ENCODE measurements at places on chromosomes 7 and 10.

GRCh38 chr10:61990761-61991135 is 89.2 kb downstream of the ARID5B start:
- no peak for DNase-seq

- no peak for DNase-seq
These were observed 306.0 kb upstream of the TMEM229A start for GRCh38 chr7:124338861-124339260.

DNA sequence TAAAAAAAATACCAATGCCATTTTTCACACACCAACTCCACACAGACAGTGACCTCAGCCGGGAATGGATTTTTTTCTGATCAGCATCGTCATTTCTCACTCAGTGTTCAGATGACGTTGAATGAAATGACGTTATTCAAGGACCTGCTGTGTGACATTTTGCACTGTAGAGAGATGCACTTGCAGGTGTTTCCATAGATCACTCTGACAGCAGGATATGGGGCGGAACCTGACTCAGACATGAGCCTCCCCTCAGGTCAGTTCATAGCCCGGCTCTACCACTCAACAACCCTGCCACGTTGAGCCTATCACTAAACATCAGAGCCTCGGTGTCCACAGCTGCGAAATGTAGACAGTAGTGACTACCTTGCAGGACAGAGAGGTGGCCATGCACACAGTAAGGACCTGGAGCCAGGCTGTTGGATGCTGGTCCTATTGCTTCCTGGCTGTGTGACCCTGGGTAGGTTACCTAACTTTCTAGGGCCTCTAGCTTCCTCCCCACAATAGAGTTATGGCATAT is 41.4 kb upstream of the ANTXRL start:
- DNase-seq, result no peak

GRCh38 chr7:121945480-121946236 is 72.7 kb downstream of the PTPRZ1 start:
- no peak for DNase-seq

DNA sequence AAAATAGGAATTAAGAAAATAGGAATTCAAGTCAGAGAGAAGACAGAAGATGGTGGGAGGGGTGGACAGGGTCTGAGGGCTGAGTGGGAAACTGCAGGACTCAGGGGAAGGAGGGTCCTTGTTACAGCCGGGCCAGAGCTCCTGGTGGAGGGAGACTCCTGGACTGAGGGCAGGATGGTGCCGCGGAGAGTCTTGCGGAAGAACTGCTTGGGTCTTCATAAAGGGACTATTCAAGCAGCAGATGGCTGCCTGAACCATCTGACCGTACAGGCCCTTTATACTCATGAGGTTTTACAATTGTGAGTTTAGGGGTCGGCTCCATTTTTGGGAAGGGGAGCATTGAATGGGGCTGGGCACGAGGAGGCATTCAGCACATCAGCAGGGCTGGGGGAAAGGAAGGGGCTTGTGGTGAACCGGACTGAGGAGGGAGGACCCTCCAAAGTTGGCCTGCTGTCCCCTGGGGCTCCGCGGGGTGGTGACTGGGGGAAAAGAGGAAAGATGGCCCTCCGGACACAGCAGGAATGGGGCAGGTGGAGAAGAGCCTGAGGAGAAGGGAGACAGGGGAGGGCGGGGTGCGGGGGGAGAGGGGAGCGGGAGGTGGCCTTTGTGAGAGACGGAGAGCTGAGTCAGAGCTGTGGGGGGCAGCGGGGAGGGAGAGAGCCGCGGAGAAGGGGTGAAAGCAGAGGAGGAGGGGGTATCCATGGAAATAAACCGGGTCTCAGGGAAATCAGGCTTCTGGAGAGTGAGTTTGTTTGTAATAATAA is 1.5 kb downstream of the FAM131B start:
- DNase-seq, result no peak

- no peak for DNase-seq
These were observed 158.8 kb downstream of the SKAP2 start for GRCh38 chr7:26705567-26705966.

- no peak for DNase-seq
These were observed 44.9 kb downstream of the MYPN start for GRCh38 chr10:68154211-68154497.
